ENCODE measurements at places on chromosomes 2 and 18.

DNA sequence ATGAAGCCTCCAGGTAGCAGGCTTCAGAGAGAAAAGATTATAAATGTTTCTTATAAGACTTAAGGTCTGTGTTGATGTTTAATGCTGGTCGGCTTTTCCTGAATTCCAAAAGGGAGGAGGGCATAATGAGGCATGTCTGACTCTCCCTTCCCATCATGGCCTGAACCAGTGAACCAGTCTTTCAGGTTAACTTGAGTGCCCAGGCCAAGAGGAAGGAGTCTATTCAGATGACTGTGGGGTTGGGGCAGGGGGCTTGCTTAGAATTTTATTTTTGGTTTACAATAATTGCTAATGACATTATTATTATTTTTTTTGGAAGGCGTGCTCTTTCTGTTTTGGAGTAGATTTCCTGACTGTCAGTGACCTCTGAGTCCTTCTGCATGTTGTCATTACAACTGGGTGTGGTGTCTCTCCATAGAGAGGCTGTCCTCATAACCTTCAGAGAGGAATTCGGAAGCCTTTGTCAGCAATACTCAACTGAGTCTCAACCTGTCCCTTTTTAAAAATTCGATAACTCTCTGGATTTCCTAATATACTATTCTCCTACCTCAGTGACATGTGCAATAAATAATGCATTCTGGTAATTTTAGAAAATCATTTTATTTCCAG is 275.1 kb upstream of the CXCR4 start:
- DNase-seq = no peak

- DNase-seq = peak; percentile 67
Measured at GRCh38 chr2:210577263-210578071, 21.1 kb downstream of the CPS1 start.

DNA sequence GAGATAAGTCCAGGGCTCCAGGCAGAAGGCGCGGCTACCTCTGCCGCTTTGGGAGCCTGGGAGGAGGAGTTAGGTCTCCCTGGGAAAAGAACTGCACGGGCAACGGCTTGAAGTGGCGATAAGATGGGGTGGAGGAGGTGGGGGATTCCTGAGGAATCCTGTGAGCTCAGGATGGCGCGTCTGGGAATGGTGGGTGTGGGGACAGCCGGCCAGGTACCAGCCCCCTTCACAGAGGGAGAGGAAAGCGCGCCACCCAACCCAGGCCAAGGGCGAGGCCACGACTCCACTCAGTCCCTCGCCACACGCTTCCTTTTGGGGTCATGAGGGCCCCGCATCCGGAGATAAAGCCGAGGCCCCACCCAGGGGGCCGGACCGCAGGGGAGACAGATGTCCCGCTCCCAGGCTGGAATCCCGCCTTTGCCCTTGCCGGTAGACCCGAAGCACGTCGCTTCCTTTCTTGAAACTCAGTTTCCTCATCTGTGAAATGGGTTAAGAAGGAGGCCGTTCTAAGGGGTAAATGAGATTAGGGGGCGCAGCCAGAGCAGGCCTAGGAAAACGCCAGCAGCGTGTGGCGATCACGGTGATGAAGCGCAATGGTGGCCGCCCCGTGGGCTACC is 1.7 kb upstream of the CTDSP1 start:
- peak; percentile 85 for DNase-seq

DNA sequence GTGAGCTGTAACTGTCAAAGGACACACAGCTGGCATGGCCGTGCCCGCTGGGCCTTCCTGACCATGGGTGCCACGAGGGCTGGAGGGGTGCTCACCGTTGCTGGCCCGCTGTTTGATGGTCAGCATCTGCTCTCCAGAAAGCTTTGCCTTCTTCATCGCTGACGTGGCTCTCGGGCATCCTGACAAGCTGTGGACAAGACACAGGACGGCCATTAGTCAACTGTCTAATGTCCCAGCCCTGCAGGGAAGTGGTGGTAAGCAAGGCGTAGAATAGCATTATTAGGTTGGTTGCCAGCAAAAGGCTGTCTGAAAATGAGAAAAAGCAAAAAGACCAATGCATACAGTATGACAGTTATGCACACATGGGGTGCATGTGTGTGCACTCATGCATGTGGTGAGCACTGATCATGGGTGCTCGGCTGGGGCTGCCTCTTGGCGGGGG is 64.7 kb upstream of the PXDN start:
- DNase-seq = no peak

DNA sequence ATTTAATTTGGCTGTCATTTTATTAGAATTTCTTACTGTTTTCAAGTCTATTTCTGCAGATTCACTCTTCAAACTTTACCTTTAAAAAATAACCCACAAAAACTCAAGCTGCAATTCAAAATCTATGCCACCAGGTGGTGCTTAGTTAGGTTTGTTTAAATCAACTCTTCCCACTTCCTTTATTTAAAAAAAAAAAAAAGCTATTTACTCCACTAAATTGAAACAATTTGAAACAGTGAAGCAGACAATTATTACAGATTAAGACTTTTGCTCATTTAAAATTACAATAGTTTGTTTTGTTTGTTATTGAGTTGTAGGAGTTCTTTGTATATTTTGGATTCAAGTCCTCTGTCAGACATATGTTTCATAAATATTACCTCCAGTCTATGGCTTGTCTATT is 300.0 kb downstream of the PDE11A start:
- peak; percentile 42 for DNase-seq

- DNase-seq = peak; percentile 88
Measured at GRCh38 chr18:616380-616995, 19.7 kb downstream of the CLUL1 start.

DNA sequence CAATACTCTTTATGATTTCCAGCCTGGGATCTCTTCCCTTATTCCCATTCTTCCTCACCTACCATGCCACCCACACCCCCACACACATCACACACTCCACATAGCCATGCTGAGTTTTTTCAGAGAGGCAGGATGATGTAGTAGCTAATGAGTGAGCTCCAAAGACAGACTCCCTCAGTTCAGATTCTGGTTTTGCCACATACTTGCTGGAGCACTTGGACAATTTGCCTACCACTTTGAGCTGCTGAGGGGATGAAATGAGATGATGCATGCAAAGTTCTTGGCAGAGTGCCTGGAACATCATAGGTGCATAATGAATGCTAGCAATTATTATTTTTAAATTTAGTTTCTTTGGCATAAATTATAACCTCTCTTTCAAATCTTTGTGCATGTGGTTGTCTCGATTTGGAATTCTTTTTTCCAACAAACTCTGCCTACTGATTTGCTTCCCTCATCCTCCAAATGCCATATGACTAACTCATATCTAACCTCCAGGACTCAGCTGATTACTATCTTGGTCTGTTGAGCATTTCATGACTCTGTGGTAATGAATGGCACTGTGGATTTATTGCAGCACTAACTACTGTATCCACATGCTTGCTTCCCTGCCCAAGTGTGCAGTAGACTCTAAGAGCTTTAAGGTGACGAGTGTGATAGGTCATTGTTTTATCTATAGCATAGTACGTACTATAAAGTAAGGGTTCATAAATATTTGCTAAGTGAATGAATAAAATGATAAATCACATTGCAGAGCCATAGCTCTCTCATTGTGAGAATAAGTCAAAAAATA is 99.1 kb downstream of the TACR1 start:
- no peak for DNase-seq

DNA sequence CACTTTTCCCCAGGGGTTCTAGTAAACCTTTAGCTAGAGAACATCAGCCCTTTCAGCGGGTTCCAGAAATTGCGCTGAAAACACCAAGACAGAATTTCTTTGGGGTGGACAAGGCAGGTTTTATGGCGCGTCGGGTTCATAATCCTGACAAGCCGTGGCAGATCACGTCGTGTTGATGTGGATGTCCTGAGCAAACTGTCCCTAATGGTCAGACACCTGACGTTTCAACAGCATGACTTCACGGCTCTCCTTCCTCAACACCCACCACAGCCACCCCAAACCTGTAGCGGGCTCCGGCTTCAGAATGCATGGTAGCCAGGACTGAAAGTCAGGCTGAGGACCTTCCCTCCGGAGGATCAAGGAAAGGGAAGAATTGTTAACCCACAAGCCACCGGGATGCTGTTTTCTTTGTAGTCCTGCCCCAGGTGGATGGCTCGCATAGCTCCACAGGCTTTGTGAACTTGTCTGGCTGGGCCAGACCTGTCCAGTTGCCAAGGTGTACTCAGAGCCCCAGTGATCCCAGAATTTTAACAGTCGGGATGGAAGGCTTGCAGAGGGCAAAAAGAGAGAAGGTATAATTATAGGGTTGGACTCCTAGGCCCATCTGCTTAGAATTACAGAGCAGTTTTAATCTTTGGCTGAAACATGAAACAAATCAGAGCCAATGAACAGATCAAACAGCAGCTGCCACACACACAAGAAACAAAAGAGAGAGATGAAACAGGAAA is 1.5 kb downstream of the APCDD1 start:
- DNase-seq = peak; percentile 50

- DNase-seq = no peak
Measured at GRCh38 chr18:31302991-31303390, 15.0 kb upstream of the DSG1 start.

DNA sequence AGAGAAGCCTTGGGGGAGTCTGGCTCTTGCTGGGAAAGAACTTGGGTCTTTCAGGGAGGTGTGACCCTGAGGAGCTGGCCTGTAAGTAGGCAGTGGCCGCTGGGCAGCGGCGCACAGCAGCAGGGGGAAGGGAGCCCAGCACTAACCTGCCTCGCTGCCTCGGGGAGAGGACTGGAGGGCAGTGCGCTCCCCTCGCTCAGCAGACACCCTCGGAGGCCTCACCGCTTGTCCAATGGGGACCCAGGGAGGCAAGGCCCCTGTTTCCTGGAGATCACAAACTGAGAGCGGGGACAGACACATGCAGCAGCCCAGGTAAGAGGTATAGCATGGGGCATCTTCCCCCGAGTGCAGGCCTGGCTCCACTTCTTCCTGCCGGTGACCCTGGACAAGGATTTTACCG is 3.3 kb downstream of the DNMT3A start:
- DNase-seq = no peak

Measured in NCI-H82 (cell line).